ENCODE measurements at places on chromosomes 16 and 17. TPM values are rescaled to one million over a fixed set of nuclear protein-coding genes. Genes with fewer than 3 reads are reported as not detected.
A peak's percentile ranks its signal among the peaks of the same experiment; 100 is the strongest.

- no peak for DNase-seq
Measured at GRCh38 chr17:3998436-3998835, 34.2 kb upstream of the ATP2A3 start.

DNA sequence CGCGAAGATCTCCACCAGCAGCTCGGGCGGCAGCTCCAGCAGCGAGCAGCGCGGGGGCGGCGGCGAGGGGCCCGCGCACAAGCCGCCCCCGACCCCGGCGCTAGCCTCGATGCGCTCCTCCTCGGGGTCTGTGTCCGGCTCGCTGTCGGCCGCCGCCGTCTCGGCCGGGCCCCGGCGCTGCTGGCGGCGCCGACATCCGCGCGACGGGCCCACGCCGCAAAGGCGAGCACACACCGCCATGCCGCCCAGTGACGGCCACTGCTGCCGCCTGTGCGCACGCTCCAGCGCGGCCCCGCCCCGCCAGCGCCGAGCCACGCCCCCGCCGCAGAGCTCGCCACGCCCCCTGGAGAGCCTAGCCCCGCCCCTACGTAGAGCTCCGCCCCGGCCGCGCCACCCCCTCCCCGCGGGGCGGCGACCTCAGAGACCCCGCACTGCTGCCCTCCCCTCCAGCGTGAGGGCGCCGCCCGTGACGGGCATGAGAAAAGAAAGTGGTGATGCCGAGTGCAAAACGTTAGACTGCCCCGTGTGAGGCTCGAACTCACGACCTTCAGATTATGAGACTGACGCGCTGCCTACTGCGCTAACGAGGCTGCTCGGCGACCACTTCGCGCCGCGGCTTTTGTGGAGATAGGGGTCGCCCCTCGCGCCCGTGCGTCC lies at the start of gene FBXO31:
Gene FBXO31, minus strand, starts transcription at position 272 of the 657 bp plus-strand sequence. Its CDS starts 32 bp downstream, at position 240.
- DNase-seq, result peak; percentile 77

The CCDC144A gene
- total RNA-seq, result 2.8 TPM

The PDILT gene
- total RNA-seq, result not detected

- DNase-seq, result no peak
Measured at GRCh38 chr16:21145738-21146137, 4.9 kb downstream of the DNAH3 start.

The TPSG1 gene
- not detected for total RNA-seq

The GGA3 gene
- 29.3 TPM for total RNA-seq

GRCh38 chr17:64950871-64951270 lies 31.6 kb upstream of the LRRC37A3 start:
- no peak for DNase-seq

The HOXB5 gene
- total RNA-seq, result 0.74 TPM

The KRTAP2-3 gene
- total RNA-seq, result not detected

DNA sequence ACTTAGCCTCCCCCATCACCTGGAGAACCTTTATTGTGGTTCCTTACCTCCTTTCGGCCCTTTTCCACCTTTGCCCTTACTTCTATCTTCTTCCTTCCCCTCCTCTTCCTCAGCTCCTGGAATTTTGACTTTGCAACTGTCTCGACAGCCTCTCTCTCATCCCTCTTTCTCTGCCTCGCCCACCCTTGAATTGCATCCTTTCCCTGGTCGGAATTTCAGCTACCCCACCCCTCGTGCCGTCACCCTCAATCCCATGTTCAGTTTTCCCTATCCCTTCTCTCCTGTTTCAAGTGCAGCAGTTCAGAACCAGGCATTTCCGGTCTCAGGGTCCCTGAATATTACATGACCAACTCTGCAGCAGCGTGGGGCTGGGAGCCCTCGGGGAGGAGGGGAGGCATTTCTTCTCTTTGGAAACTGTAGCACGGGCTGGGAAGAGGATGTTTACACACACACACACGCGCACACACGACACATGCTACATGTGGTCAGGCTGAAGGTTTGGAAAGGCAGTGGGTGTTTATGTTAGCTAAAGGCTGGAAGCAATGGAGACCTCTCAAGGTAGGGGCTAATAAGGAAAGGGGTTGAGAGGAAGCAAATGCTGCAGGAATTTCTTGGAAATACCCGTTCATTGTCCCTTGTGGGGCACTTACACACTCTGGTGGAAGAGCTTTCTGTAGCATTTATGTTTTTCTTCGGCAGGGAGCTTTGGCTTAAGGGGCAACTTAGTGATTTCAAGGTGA lies 971 bp downstream of the MINK1 start:
- no peak for DNase-seq

GRCh38 chr17:38562903-38563302 lies 42.8 kb downstream of the SRCIN1 start:
- DNase-seq, result no peak

GRCh38 chr17:75773121-75773807 lies 8.3 kb upstream of the GALK1 start:
- DNase-seq, result no peak

The MSLN gene
- total RNA-seq, result 355 TPM

- no peak for DNase-seq
Measured at GRCh38 chr17:11742886-11743285, 144.6 kb downstream of the DNAH9 start.

The MMP25 gene
- 1.2 TPM for total RNA-seq

The AANAT gene
- not detected for total RNA-seq

DNA sequence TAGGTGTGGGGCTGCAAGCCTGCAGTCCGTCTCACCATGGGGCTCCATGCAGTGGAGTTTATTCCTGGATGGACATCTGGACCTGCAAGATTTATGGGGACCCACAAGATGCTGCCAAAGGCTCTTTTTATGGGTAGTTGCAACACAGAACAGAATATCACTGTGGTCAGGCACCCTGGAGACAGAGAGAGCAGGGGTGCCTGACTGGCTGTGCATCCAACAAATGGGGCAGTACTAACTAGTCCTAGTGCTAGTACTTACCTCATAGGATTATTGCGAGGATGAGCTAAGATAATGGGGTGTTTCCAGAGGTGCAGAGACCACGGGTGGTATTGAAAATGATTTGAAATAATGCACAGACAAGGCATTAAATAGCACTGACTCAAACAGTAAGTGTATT lies 42.4 kb upstream of the MMP2 start:
- DNase-seq, result no peak

The ANKRD40CL gene
- total RNA-seq, result not detected

GRCh38 chr16:88846088-88846487 lies 10.7 kb downstream of the GALNS start:
- DNase-seq, result no peak

- no peak for DNase-seq
Measured at GRCh38 chr16:2687531-2688308, 5.4 kb downstream of the KCTD5 start.

The RPL19 gene
- 2,538 TPM for total RNA-seq

GRCh38 chr17:82457073-82457928 lies 1.2 kb upstream of the NARF start:
- no peak for DNase-seq

DNA sequence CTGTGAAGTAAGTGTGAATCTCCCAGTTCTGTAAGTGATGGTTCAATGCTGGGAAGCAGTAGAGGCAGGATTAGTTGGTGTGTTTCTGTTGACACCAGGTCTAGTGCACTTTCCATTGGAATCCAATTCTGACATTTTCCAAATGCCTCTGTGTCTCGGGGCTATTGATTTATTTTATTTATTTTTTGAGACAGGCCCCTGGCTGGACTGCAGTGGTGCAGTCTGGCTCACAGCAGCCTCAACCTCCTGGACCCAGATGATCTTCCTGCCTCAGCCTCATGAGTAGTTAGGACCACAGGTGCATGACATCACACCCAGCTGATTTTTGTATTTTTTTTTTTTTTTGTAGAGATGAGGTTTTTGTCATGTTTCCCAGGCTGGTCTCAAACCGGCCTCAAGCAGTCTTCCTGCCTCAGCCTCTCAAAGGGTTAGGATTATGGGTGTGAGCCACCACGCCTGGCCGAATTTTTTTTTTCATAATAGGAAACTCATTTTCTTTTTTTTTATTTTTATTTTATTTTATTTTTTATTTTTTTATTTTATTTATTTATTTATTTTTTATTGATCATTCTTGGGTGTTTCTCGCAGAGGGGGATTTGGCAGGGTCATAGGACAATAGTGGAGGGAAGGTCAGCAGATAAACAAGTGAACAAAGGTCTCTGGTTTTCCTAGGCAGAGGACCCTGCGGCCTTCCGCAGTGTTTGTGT lies 61.7 kb downstream of the YPEL2 start:
- no peak for DNase-seq

- DNase-seq, result no peak
Measured at GRCh38 chr16:1539720-1540555, 6.5 kb downstream of the TMEM204 start.

DNA sequence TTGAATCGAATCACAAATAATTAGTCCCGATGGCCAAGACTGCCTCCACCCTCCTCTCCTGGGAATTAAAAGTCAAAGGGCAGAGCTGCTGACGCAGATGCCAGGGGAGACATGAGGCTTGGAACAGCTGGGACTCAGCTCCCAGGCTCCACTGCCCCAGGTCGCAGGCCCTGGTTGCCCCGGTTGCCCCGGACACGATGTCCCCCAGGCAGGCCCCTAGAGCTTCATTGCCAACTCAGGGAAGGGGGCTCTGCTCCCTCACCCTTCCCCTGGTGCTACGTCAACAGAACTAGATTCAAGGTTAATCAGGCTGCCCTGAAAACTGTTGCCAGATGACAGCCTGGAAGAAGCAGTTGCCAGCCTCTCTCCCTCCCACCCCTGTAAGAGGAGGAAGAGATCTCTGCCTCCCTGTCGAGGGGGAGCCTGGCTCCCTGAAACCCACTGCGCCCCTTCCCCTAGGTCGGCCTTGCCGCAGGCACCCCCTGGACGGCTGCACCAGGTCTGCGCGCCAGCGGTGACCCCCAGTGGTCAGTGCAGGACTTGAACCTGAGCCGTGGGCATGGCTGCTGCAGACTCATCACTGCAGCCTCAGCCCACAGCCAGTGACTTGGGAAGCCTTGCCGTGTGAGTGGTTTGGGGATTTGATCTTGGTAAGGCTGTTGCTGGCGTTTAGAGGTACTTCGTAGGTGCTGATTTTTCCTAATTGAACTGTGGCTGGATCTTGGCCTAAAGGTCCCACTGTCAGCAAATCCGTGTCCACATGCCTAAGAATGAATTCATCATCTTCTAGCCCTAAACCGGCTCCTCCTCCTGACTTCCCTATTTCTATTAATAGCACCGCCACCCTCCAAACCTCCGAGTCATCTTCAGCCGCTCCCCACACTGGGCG lies 84.1 kb upstream of the TOB1 start:
- no peak for DNase-seq

The CCR7 gene
- not detected for total RNA-seq

DNA sequence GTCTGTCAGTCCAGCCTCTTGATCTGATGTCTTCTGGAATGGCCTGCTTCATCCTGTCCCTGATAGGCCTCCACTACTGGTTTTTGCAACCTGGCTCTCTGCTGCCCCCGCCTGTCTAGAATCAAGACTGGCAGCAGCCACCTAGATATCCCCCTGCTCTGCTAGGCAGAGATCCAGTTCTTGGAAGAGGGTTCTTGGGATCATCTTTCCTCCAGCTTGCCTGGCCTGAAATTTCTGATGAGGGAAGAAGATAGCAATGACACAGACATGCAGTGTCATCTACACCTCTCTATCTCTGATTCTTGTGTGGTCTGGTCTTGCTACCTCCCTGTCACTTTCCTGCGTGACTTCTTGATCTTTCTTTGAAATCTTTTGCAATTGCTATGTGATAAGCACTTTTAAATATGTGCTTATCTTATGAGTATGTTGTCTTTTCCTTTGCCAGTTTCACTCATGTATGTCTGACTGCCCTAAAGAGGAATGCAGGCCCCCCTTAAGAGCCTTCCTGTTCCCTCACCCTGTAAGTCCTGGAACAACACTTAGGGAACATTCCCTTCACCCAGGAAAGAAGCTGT lies 20.3 kb upstream of the NFATC3 start:
- DNase-seq, result no peak

GRCh38 chr17:78853926-78854394 lies 13.3 kb upstream of the USP36 start:
- no peak for DNase-seq

- no peak for DNase-seq
Measured at GRCh38 chr17:17537311-17538099, 41.3 kb upstream of the RASD1 start.

GRCh38 chr16:24670623-24671454 lies 58.6 kb upstream of the TNRC6A start:
- no peak for DNase-seq

- no peak for DNase-seq
Measured at GRCh38 chr17:34714475-34715410, 135.4 kb downstream of the TMEM132E start.

DNA sequence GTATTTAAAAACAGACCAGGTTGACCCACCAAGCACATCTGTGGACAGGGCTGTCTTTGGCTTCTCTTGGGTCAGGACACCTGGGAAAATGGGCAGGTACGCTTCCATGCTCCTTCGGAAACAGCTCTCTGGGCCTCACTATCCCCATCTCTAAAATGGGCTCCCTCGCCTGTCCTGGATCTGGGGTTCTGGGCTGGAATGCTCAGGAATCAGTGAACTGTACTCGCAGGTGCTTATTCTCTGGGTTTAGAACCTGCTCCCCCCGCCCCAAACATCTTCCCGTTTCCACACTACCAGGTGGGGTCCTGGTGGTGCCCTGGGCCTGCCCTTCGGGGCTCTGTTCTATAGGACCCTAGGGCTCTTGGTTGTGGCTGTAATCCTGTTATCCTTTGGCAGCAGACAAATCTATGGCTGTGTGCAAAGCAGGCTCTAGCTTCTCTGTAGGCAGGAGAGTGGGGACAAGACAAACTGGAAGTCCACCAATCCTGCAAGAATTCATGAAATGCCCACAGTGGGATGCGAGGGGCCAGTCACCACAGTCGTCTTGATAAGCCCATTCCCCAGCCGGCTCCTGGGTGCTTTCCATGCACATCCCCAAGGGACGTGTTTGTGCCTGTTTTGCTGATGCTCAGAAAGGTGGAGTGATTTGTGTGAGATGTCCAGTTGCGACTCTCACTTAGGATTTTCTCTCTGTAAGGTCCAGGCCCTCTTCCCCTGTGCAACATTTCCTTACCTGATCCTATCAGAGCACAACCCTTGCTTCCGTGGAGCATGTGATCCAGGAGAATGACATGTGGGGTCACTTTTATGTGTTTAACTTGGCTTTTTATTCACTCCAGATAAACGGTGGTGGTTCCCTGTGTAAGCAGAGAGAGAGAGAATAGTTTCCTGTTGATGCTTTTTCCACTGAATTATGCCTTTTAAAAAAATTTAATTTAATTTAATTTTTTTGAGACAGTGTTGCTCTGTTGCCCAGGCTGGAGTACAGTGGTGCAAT lies 37.2 kb downstream of the HAPSTR1 start:
- no peak for DNase-seq

The ASGR2 gene
- 3.1 TPM for total RNA-seq

The SEZ6 gene
- not detected for total RNA-seq

DNA sequence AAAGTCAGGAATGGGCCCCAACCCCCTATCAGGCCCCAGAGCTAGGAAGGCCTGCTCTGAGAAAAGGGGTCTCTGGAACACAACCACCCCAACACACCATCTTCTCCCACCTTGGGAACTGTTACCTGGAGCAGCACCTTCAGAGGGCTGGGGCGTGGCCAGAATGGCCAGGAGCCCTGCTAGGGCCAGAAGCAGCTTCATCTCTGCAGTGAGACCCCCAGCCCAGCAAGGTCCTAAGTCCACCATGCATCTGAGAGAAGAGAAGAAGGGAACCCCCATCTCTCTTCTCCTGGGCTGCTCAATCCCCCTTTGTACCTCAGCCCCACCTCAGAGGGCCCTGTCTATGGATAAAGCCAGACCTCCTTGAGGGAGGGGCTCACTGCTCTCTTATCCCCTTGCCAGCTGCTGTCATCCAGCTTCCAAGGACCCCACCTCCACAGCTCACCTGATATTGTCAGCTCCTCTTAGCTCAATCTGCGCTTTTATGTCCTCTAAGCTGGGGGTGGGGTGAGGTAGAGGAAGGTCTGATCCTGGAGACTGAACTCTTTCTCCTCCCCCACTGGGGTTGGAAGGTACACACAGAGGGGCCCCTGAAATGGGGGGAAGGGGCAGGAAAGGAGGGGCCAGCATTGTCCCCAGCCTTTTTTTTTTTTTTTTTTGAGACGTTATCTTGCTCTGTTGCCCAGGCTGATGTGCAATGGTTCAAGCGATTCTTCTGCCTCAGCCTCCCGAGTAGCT lies at the start of gene MPO:
Gene MPO, minus strand, starts transcription at position 456 of the 738 bp plus-strand sequence. Its CDS starts 177 bp downstream, at position 279.
- DNase-seq, result no peak

Measured in omental fat pad (tissue), 4 donors.